ENCODE measurements at places on chromosomes 2 and 18.

- DNase-seq = no peak
Measured at GRCh38 chr2:161570424-161571050, 53.7 kb upstream of the SLC4A10 start.

GRCh38 chr2:70670626-70671025 is 97.4 kb downstream of the ADD2 start:
- no peak for DNase-seq

DNA sequence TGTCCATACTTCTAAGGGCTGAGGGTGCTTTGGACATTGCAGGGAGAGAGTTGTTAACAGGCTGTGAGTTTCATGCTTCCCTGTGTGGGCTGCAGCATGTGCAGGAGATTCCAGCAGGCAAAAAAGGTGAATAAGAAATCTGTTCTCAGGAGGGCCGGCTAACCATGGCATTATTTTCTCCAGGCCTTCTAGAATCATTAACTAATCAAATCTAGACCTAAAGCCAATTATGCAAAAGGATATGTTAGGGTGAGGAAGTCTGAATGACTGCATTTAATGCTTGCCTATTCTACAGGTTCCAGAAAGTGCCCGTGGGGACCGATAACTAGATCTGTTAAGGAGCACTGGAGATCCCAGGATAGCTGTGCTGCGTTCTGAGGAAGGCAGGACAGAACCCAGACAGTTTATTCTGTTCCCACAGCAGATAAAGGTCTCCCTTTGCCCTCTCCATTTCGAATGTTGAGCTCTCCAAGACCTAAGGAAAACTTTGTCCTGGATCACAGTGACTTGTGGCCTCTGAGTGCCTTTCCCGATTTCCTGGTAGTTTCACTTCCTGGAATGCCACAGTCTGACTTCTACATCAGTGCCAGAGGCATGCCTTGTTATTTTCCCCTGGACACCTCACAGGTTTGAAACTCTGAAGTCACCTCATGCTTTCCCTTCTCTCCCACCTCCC is 50.0 kb upstream of the ZFP36L2 start:
- no peak for DNase-seq

DNA sequence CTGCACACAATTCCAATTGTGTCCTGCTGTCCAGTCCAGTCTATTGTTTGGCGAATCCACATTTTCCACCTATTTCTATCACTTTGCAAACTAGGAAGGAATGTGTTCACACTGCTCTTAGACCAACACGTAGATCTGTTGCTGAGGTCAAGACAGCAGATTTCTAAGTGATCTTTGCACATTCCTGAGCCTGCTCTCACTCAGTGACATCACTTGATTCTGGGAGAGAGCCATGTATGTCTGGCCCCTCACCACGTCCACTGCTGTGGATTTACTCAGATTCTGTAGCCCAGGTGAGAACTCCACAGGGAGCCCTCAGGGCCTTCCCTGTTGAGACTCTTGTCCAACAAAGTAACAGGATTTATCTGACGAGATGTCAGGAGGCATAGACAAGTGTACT is 317.2 kb downstream of the TSN start:
- DNase-seq = peak; percentile 11

GRCh38 chr2:55430211-55430975 is 10.7 kb upstream of the CCDC88A start:
- DNase-seq = no peak

DNA sequence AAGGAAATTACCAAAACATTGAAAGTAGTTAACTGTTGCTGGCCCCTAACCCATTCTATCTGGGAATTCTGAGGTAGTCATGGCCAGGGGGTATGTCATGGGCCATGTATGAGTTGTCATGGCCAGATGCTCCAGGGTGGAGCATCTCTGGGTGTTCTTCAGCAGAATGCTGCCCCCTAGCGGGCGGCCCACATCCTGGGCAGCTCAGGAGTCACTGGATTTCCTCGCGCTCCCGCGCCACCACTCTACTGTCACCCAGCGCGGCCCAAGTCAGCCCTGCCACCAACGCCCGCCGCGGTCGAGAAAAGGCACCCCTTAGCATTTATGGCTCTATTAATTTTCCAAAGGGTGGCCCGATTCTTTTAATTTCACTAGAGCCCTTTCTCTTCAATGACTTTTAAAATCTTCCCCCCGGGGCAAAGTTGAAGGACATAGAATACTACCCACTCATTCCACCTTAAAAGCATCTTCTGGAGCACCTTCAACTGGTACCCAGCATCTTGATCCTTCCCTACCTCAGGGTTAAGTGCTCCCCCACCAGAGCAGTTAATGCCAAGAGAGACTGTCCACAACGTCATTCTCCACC is 41.6 kb downstream of the PKDCC start:
- DNase-seq = peak; percentile 30

- DNase-seq = no peak
Measured at GRCh38 chr18:24924066-24924716, 427.8 kb downstream of the ZNF521 start.

DNA sequence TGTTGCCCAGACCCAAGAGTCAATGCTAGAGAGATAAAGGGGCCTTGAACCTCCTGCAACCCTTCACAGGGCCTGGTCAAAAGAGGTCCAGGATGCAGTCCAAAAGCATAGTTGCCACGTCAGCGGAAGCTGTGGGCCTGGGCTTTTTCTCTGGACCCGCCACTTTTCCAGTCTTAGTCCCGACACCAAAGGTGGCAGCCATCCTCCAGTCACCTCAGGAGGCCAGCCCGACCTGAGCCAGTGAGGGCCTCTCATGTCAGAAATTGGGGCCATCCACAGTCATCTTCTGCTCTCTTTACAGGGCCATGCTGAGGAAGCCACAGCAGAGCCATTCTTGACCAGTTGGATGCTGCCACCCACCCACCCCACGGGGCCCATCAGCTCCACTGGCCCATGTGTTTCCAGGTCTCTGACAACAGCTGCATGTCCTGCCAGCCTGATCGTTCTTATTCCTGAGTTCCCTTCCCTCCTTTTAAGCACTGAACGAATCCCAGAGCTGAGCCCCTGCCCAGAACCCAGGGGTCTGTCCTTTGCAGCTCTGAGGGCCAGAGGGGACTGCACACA is 34.1 kb upstream of the KLHL29 start:
- no peak for DNase-seq

GRCh38 chr2:64192125-64192479 is 47.9 kb upstream of the PELI1 start:
- DNase-seq = no peak

GRCh38 chr2:88844960-88845359 is 153.5 kb downstream of the RPIA start:
- DNase-seq = no peak

Data from fibroblast of skin of right quadriceps (primary cell).